ENCODE measurements at places on chromosomes 7 and 10.

DNA sequence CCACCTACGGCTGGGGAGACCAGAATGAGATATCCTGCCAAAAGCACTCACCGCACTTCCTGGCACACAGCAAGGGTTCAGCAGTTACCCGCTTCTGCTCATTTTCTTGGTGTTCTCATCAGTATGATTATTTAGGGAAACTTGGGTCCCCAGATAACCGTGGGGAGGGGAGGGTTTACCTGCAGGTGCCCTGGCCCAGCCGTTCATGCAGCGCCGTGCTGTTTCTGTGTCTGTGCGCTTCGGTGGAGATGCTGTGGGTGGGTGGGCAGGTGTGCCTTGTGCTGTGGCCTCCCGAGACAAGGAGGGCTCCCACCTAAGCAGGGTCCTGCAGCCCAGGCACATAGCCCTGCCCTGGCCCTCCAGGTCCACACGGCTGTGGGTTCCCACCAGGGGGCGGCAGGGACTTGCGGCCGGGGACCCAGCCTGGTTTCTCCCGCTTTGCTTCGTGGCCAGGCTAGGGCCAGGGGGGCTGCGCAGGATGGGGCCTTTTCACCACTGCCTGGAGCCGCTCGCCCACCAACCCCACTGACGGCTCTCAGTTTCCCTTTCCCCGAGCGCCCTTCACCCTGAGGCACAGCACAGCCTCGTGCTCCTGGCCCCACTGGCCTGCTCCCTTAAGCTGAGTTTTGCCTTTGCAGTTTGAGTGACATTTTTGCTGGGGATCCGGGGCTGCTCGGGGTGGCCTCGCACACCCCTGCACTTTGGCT lies 78.5 kb downstream of the LHPP start:
- H3K4me3 ChIP-seq, result no peak overlapping the region
- H3K27me3 ChIP-seq, result peaks cover 21% of the 10 kb centered on the region
- H3K4me1 ChIP-seq, result peaks cover 7% of the 10 kb centered on the region
- no peaks in the 10 kb centered on the region for H3K36me3 ChIP-seq
- H3K27ac ChIP-seq, result no peak overlapping the region
- DNase-seq, result peak; percentile 75

- peaks cover 10% of the 10 kb centered on the region for H3K4me1 ChIP-seq
- H3K4me3 ChIP-seq, result no peak overlapping the region
- H3K36me3 ChIP-seq, result no peaks in the 10 kb centered on the region
- no peak overlapping the region for H3K27ac ChIP-seq
- peaks cover 7% of the 10 kb centered on the region for H3K27me3 ChIP-seq
These were observed 62.8 kb downstream of the SAMD9 start for GRCh38 chr7:93054975-93055374.

- DNase-seq, result no peak
- no peak overlapping the region for H3K27ac ChIP-seq
- no peaks in the 10 kb centered on the region for H3K27me3 ChIP-seq
- peaks cover 58% of the 10 kb centered on the region for H3K36me3 ChIP-seq
- H3K4me1 ChIP-seq, result peaks cover 12% of the 10 kb centered on the region
- H3K4me3 ChIP-seq, result no peak overlapping the region
These were observed 15.2 kb downstream of the ANLN start for GRCh38 chr7:36404639-36405408.

DNA sequence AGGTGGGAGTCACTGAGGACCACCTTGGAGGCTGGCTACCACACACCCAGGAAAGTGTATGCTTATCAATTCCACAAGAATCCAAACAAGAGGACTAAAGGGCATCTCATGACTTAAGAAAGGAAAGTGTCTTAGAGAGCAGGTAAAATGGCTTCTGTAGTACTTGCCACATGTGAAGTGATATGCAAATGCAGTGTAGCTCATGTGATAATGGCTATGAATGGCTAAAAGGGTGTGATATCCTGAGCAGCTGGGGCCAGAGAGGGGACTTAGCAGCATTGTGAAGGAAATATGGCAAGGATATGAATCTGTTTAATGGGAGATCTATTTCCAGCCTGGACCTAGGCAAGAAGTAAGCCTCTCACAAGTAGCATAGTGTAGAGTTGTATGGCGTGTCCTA lies 90.5 kb downstream of the BUB3 start:
- DNase-seq, result no peak
- no peak overlapping the region for H3K27ac ChIP-seq
- H3K27me3 ChIP-seq, result no peaks in the 10 kb centered on the region
- H3K4me3 ChIP-seq, result no peak overlapping the region
- H3K36me3 ChIP-seq, result peaks cover 4% of the 10 kb centered on the region

GRCh38 chr10:74167443-74167842 lies 16.4 kb downstream of the ADK start:
- H3K27me3 ChIP-seq, result no peaks in the 10 kb centered on the region
- DNase-seq, result no peak
- peaks cover 3% of the 10 kb centered on the region for H3K36me3 ChIP-seq
- H3K4me3 ChIP-seq, result no peak overlapping the region
- H3K4me1 ChIP-seq, result peaks cover 25% of the 10 kb centered on the region

DNA sequence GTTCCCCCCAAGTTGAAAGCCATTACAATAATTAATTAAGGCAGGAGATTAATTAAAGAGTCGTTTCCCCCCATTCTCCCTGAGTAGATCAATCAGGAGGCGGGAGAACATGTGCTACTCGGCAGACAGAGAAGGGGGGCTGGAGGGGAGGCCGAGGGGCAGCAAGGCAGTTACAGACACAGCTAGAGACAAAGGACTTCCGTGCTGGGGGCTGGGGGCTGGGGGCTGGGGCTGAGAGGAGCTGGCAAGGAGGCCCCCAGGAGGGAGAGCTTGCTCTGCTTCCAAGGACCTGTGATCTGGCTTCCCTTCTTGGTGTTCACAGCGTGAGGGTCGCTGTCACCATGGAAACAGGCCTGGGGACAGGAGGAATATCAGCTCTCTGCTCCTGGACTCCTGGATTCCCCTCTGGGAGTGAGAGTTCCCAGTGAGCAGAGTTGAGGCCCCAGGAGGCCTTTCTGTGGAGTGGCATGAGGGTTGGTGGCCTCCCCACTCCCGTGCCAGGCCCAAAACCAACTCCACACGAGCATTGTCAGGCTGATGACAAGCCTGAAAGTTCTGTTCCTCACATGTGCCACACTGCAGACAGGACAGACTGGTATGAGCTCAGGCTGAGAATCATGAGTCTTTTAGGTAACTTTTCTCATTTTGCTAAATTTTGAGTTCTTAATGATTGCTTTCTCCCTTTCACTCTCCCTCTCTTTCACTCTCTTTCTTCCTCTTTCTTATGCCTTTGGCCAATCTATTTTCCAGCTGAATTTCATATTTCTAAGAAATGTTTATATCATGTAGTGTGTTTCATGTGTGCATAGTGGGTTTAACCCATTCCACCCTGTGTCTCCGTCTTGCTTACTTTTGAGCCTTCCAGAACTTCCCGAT lies 16.4 kb downstream of the FAM241B start:
- H3K27ac ChIP-seq, result no peak overlapping the region
- H3K4me1 ChIP-seq, result peaks cover 16% of the 10 kb centered on the region
- DNase-seq, result peak; percentile 18
- H3K36me3 ChIP-seq, result no peaks in the 10 kb centered on the region
- H3K27me3 ChIP-seq, result peaks cover 19% of the 10 kb centered on the region

DNA sequence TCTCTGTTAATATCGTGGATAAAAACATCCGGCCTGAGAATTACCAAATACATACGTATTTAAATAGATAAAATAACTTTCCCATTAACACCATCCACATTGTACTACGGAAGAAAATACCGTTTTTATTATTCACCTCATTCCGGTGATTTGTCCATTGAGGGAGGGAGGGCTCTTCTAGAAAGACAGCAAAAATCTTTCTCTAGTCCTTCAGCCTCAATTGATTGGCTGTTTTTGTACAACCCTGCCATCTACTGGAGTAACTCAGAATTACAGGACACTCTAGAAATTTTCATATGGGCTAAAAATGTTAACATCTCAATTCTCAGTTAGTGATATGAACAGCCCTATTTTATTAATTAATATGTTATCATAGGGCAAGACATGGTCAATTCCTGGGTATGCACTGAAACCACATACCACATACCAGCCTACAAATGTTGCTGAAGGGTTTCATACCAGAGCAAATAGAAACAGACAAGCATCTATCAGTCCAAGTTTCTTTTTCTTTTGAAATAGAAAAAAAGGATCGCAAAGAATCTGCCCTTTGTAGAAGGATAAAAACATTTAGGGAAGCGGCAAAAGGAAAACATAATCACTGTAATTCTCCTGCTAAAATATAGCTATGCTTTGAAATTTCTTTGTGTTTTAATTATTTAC lies 55.8 kb upstream of the CDCA7L start:
- H3K27ac ChIP-seq, result no peak overlapping the region
- no peaks in the 10 kb centered on the region for H3K36me3 ChIP-seq
- peaks cover 6% of the 10 kb centered on the region for H3K4me1 ChIP-seq
- H3K4me3 ChIP-seq, result no peak overlapping the region
- H3K27me3 ChIP-seq, result peaks cover 11% of the 10 kb centered on the region

GRCh38 chr10:86211691-86212390 lies 154.8 kb downstream of the GRID1 start:
- no peaks in the 10 kb centered on the region for H3K36me3 ChIP-seq
- DNase-seq, result no peak
- H3K27me3 ChIP-seq, result peaks cover 11% of the 10 kb centered on the region
- no peaks in the 10 kb centered on the region for H3K4me1 ChIP-seq
- H3K27ac ChIP-seq, result no peak overlapping the region

DNA sequence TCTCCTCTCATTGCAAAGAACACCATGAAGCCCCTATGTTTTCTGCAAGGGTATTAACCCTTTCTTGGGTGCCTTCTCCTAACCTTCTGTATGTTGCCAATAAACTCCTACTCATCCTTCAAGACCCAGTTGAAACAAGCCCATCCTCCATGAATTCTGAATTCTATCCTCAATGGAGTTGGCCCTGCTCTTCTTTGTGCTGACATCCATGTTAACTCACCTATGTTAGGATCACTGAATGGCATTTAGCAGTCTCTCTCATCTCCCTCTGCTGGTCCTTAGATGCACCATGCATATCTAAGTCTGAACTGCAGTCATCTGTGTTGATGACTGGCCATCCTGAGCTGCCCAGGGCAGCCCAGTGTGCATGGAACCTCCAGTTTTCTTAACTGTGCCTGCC lies 129.8 kb downstream of the BUB3 start:
- no peaks in the 10 kb centered on the region for H3K36me3 ChIP-seq
- H3K4me3 ChIP-seq, result no peak overlapping the region
- no peaks in the 10 kb centered on the region for H3K27me3 ChIP-seq
- H3K4me1 ChIP-seq, result no peaks in the 10 kb centered on the region
- no peak for DNase-seq

- no peak overlapping the region for H3K27ac ChIP-seq
- DNase-seq, result no peak
- no peaks in the 10 kb centered on the region for H3K27me3 ChIP-seq
- H3K4me3 ChIP-seq, result no peak overlapping the region
- no peaks in the 10 kb centered on the region for H3K36me3 ChIP-seq
- no peaks in the 10 kb centered on the region for H3K4me1 ChIP-seq
These were observed 931.7 kb upstream of the SORCS1 start for GRCh38 chr10:108095932-108096925.

DNA sequence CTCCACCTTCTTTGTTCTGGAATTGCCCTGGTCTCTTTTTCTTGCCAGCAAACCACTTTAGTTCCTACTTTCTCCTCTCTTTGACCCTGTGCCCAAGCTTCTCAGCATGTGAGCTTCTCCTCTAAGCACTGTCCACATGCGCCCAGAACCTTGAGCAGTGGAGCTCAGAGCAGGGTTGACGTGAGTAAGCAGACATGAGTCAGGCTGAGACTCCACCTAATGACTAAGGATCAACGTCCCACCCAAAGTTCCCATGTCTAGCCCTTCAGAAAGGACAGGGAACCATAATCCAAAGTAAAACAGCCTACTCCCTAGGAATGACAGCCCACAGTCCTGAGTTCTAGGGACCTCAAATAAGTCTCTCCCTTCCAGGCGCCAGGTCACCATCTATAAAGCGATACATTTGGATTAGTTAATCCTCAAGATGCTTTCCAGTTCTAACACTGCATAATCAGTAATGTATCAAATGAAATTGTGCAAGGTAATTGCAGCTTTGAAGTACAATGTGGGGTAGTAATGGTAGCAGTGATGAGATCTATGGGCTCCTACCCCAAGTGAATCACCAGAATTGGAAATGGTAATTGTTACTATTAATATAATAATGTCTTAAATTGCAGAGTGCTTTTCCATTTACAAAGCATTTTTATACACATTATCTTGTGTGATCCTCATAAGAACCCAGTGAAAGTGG lies 44.5 kb downstream of the KCNMA1 start:
- no peaks in the 10 kb centered on the region for H3K36me3 ChIP-seq
- H3K27ac ChIP-seq, result no peak overlapping the region
- no peaks in the 10 kb centered on the region for H3K4me1 ChIP-seq
- peaks cover 3% of the 10 kb centered on the region for H3K27me3 ChIP-seq
- no peak for DNase-seq

DNA sequence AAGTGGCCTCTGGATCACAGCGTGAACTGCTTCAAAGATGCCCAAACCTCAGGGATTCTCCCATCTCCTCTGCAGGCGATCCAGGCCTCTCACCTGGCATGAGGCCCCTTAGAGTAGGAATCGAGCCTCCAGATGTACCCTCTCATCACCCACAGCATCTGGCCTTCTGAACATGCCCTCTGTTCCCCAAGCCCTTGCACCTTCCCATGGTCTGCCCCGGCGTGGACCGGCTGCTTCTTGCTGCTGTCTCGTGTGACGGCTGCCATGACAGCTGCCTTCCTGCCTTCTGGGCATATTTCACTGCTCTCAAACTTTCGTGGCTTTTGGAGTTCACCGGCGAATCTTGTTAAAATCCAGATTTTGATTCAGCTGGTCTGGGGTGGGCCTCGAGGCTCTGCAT lies 157.2 kb upstream of the NPS start:
- H3K4me3 ChIP-seq, result no peak overlapping the region
- H3K27me3 ChIP-seq, result no peaks in the 10 kb centered on the region
- no peaks in the 10 kb centered on the region for H3K36me3 ChIP-seq
- no peak for DNase-seq

GRCh38 chr10:69416695-69417094 lies at the start of gene TACR2:
TACR2 (minus strand) TSS chr10:69416918; CDS start chr10:69416323, 595 bp downstream.
- peaks cover 6% of the 10 kb centered on the region for H3K4me1 ChIP-seq
- no peak within 1 kb of the TSS for H3K4me3 ChIP-seq
- H3K27ac ChIP-seq, result no peak within 1 kb of the TSS
- no peaks in the 10 kb centered on the region for H3K36me3 ChIP-seq

DNA sequence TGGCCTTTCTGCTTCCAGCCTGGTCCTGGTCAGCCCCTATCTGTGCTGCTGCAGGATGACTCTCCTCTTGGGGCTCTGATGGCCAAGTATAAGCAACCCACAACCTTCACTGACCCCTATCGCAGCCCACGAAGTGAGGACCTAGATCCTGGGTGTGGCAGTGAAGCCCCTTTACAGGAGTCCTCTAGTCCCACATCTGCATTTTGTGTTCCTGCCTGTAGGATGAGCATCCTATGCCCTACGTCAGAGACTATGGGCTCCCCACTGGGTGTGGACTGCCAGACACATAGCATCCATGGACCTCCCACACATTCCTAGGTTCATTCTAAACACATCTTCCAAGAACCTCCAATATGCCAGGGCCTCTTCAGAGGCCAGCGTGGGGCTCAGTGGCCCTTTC lies 29.0 kb downstream of the ARHGAP22 start:
- H3K36me3 ChIP-seq, result no peaks in the 10 kb centered on the region
- H3K4me3 ChIP-seq, result no peak overlapping the region
- H3K27ac ChIP-seq, result no peak overlapping the region

GRCh38 chr7:154627646-154628290 lies 375.2 kb downstream of the PAXIP1 start:
- no peaks in the 10 kb centered on the region for H3K36me3 ChIP-seq
- DNase-seq, result no peak
- no peak overlapping the region for H3K4me3 ChIP-seq
- no peaks in the 10 kb centered on the region for H3K27me3 ChIP-seq
